Stimulated activated CD4-positive, alpha-beta T cell treated with anti-CD3 and anti-CD28 coated beads, Interleukin-1b, Interleukin-23, amount 100 ng/mL, for 1 hour (primary cell): ENCODE measurements at places on chromosomes 4 and X.

GRCh38 chrX:132146456-132146855, 18.6 kb upstream of the FRMD7 start:
- DNase-seq: no peak

DNA sequence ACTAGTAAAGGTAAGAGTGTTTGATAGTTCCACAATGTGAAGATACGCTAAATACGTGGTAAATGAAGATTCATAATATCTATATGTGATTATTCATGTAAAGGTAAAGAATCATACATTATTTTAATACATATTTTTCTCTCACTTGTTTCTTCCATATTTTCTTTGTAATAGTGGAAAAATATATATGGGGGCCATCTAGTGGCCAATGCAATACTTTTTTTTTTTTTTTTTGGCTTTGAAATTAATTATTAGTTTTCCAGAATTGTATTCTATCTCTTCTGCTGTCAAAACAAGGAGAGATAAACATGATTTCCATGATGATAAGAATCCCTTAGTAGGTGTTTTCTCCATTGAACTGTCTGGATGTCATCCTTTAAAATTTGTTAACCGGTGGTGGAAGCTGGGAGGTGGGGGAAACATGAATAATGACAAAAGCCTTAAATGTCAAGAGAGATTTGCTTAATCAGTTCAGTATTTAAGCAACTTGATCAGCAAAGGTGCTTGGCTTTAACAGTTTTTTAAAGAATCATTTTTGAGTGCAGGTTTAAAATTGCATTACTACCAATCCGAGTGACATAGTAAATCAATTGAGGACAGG, 508.7 kb upstream of the HTR2C start:
- DNase-seq: no peak

DNA sequence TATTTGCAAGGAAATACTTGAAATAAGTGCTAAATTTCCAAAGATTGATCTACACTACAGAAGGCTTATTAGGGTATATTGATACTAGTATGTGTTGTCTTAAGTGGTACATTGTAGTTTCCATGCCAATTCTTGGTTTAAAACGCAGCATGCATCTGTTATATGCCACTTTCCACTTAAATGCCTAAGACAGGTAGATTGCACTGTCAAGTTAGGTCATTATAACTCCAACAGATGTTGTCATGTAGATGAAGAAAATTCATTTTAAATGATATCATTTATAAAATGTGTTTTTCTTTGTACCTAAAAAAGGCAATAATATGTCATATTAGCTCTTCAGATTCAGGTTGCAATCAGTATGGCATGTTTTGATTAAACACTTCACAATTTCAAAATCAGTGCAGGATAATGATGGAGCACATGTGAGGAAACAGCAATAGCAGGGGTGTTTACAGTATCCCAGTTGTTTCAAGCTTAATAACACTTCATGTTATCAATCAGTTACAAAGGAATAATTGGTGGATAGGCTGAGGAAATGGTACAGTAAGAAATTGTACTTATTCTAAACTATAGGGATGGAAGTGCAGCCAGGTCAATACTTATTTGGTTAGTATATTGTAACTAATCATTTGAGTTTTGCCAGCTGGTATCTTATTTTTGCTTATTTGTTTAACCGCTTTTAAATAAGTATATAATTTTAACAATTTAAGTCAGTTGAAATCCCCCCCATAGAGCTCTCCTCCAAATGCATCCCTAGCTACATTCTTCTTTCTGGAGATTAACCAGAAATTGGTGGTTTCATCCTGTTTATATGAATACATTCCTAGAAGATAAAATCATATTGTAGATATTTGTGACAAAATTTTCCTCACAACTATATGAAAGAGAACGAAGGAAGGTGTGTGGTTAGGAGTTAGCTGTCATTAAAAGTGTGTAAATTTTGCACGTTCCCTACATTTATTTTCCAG, 454.4 kb upstream of the ATOH1 start:
- DNase-seq: no peak

GRCh38 chr4:24322511-24322910, 261.8 kb downstream of the DHX15 start:
- DNase-seq: no peak

DNA sequence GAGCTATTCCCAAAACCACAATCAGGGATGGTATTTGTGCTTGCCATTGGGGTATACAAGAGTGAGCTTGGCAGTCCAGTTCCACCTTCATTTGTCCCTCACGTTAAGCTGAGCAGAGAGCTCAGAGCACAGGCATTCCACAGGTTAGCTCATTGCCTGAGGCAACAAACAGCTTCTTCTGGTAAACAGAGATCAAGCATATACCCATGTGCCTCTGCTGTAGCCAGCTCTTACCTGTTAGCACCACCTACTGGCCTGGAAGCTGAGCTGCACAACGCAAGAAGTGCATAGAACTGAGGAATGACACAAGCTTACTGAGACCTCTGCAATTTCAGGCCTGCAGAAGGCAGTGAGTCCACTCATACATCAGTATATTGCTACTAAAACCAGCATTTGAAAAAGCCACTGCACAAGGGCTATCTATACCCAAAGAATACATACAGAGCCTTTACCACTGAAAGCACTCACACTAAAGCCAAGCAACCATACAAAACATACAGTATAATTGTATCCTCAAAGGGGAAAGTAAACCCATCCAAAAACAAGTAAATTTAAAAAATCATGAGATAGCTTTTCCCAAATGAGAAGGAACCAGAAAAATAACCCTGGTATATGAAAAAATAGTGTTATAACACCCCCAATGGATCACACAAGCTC, 258.3 kb upstream of the GABRA2 start:
- DNase-seq: no peak
